ENCODE measurements at places on chromosomes 3 and 15.

DNA sequence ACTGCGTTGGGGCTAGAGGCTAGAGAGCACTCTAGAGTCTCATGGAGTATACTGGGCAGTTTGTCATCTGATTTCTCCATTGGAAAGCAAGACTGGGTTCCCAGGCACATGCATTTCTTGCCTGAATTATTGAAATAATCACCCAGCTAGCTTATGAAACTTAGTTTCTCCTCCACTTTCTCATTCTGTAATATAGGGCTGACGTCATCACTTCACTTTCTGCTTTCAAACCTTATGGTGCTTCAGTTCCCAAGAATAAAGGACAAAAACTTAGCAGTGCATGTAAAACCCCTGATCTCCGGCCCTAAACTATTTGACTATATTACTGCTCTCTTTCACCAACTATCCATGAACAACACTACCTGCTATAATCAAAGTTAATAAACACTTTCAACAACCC, 147.9 kb downstream of the IGSF11 start:
- H3K4me3 ChIP-seq = no peak overlapping the region
- no peaks in the 10 kb centered on the region for H3K36me3 ChIP-seq
- H3K4me1 ChIP-seq = no peaks in the 10 kb centered on the region
- no peak for ATAC-seq

- no peak for ATAC-seq
- no peak overlapping the region for H3K27ac ChIP-seq
- H3K4me1 ChIP-seq = no peaks in the 10 kb centered on the region
Measured at GRCh38 chr3:177206936-177207335, 9.7 kb upstream of the TBL1XR1 start.

GRCh38 chr3:16740515-16740914, 135.3 kb upstream of the DAZL start:
- no peak for ATAC-seq
- no peaks in the 10 kb centered on the region for H3K36me3 ChIP-seq
- H3K27me3 ChIP-seq = no peaks in the 10 kb centered on the region
- H3K4me3 ChIP-seq = no peak overlapping the region

GRCh38 chr15:77797270-77797669, 164.6 kb upstream of the LINGO1 start:
- H3K27me3 ChIP-seq = peaks cover 19% of the 10 kb centered on the region
- H3K36me3 ChIP-seq = no peaks in the 10 kb centered on the region
- no peak for ATAC-seq
- no peak overlapping the region for H3K4me3 ChIP-seq
- H3K27ac ChIP-seq = no peak overlapping the region
- no peaks in the 10 kb centered on the region for H3K4me1 ChIP-seq

DNA sequence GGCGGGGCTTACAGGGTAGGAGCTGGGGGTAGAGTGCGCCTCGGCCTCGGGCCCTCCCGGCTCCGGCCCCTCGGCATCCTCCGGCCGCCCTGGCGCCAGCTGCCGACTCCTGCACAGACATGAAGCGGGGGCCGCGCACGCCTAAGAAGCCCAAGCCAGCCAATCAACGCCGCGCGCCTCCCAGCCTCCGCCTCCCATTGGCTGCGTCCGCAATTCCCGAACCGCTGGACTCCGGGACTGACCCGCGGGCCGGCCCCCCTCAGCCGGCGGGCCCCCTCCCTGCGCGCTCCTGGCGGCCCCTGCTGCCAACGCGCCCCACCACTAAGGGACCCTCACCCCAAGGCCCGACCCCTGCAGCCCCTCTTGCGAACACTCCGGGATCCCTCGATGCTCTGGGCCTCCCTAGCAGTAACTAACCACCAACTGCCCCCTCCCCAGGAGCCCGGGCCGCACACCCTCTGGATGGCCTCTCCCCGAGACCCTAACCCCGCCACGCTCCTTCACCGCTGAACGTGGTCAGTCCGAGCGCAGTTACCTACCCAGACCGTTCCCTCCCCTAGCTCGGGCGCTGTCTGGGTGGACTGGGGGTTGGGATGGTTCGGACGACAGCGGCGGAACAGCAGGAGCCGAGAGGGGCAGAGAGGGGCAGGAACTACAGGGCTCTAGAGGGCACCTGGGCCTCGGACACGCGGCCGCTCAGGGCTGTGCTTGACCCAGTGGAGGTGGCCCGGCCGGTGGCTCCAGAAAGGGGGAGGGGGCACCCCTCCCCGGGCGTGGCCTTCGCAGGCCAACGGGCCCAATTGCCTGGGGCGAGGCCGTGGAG, 5.0 kb downstream of the GATA2 start:
- H3K27me3 ChIP-seq = peaks cover 100% of the 10 kb centered on the region
- H3K27ac ChIP-seq = peak overlapping the region; percentile 82
- H3K4me3 ChIP-seq = peak overlapping the region; percentile 33

DNA sequence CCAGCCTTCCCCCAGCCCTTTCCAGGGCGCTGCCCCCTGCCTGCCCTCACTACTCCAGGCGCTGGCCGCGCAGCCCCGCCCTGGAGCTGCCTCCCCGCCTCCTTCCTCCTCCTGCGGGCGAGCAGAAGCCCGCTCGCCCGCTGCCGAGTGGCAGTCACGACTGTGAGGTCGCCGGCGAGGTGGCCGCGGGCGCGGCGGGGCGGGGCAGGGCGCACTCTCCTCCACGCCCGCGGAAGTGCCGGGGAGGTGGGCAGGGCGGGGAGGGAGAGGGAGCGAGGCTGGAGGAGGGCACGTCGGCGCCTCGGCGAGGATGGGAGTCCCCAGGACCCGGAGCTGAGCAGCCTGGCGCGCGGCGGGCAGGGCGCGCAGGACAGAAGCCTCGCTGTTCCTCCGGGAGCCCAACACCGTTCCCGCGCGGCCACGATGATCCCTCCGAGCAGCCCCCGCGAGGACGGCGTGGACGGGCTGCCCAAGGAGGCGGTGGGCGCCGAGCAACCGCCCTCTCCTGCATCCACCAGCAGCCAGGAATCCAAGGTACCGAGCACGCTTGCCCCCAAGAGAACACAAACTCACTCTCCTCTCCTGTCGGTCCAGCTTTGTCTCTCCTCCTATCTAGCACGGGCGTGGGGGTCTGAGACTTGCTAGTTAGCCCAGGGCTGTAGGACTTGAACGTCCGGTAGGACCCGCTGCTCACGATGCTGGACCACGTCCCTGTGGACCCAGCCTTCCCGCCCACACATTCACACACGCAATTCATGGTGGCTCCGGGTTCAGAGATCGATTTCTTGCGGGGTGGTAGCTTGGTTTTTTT, at the start of gene STAC:
STAC (plus strand) TSS at position 284 of the 811 bp plus-strand sequence; CDS start at position 424, 140 bp downstream.
- peaks cover 12% of the 10 kb centered on the region for H3K4me1 ChIP-seq
- peak; percentile 60 for ATAC-seq
- peak within 1 kb of the TSS; percentile 63 for H3K4me3 ChIP-seq
- H3K36me3 ChIP-seq = no peaks in the 10 kb centered on the region
- H3K27me3 ChIP-seq = peaks cover 13% of the 10 kb centered on the region
- peak within 1 kb of the TSS; percentile 64 for H3K27ac ChIP-seq

- no peak for ATAC-seq
- H3K4me3 ChIP-seq = no peak overlapping the region
Measured at GRCh38 chr3:81375921-81376320, 385.5 kb downstream of the GBE1 start.

- H3K4me3 ChIP-seq = no peak overlapping the region
- no peak overlapping the region for H3K27ac ChIP-seq
- peaks cover 34% of the 10 kb centered on the region for H3K4me1 ChIP-seq
- H3K27me3 ChIP-seq = no peaks in the 10 kb centered on the region
- no peaks in the 10 kb centered on the region for H3K36me3 ChIP-seq
Measured at GRCh38 chr15:85037641-85038040, 56.0 kb downstream of the PDE8A start.

DNA sequence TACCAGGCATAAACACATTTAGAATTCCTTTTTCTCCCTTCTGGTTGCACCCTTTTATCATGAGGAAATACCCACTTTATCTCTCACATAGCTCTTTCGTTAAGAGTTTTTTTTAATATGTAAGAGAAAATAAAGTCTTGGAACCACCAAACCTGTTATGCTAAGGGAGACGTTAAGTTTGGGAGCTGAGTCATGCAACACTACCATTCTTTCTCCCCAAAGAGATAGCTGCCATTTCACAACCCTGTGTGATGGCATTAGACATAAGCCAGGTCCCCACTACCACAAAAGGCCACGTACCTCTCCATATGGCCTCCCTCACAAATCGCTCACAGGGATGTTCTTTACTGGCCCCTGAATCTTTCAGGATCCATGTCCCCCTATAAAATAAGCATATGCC, 7.6 kb upstream of the NIPA1 start:
- no peak overlapping the region for H3K4me3 ChIP-seq
- no peak for ATAC-seq
- H3K27me3 ChIP-seq = no peaks in the 10 kb centered on the region
- no peak overlapping the region for H3K27ac ChIP-seq
- H3K4me1 ChIP-seq = no peaks in the 10 kb centered on the region
- H3K36me3 ChIP-seq = no peaks in the 10 kb centered on the region

DNA sequence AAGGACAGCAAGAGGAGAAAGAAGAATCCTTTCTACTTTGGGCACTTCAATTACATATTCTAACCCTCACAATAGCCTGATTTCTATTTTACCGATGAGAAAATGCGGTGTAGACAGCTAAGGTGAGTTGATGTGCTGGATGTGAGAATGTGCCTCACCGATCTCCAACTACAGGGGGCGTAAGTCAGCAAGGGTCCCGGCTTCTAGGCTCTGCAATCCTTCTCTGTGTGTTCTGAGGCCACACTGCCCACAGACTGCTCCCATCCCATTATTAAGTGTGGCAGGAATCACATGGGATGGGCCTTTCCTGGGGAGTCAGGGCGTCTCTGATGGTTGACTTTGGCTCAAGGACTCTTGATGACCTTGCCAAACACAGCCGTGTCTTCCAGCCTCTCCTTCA, 23.6 kb upstream of the RPL35A start:
- H3K4me3 ChIP-seq = no peak overlapping the region
- H3K27me3 ChIP-seq = no peaks in the 10 kb centered on the region
- no peaks in the 10 kb centered on the region for H3K4me1 ChIP-seq
- ATAC-seq = no peak
